ENCODE measurements at places on chromosomes 13 and 19. TPM values are rescaled to one million over a fixed set of nuclear protein-coding genes. Genes with fewer than 3 reads are reported as not detected.

Gene EFNA2
- total RNA-seq = not detected

Gene ERICH4
- total RNA-seq = not detected

DNA sequence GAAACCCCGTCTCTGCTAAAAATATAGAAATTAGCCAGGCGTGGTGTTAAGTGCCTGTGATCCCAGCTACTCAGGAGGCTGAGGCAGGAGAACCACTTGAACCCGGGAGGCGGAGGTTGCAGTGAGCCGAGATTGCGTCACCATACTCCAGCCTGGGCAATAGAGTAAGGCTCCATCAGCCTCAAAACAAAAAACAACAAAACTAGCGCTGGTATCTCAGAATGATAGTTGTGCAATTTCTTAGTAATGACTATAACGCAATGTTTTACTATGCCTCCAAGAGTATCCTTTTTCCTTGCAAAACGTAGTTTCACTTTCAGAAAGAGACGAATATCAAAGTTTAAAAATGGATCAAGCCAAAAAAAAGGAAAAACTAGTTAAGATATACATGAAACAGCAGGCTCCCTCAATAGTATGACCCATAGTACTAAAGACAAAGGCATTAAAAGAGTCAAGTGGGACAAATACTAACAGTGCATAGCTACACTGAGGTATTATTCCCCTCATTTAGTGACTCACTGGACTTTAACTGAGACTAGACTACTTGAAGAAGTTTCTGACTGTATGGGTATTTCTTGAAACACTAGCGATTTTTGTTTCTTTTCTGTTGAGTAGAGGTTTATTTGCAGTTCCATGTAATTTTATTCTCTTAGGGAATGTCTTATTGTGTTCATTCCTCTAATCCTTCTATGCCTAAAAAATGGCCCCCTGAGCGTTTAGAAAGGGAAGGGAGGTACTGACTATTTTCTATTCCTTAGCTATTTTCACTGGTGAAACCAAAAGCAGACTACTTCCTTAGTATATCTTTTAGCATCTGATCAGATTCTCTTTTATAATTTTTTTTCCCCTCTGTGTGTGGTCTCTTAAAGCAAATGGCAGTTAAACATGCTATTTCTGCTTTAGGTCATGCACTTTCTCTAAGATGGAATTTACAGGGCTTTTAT is 10.4 kb upstream of the ITM2B start:
- no peak for DNase-seq

- DNase-seq = no peak
Measured at GRCh38 chr13:86757236-86757978, 913.8 kb upstream of the SLITRK5 start.

GRCh38 chr19:12639901-12640613 is 26.5 kb downstream of the MAN2B1 start:
- peak; percentile 78 for DNase-seq

DNA sequence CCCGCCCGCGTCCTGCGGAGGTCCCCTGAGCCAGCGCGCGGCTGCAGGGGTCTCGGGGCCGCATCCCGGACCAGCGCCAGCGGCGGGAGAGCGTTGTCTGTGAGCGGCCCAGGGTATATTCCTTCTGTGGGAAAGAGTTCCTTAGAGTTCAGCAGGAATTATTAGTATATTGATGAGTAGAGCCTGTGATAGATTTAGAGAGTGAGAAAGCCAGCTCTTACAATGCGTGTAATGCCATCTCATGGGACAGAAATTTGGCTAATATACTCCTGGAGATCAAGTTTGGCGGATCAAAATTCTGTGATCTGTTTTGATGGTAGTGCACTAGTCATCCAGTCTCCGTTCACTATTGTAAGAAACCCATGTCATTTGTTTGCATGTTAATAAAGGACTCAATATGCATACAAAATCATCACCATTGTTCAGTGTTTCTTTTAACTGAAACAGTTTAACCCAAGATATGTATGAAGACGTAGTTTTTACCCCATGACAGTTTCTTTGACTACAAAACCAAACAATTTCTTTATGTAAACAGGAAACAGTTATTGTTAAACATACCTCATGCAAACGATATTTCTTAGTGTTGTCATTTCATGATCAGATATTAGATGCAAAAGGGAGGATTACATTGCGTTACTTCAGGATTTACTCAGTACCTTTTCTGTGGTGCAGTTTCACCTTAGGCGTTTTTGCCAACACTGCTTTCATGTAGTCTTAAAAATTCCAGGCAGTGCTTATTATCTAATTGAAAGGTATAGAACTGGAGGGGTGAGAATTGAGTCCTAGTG is 9.9 kb downstream of the TNFRSF19 start:
- no peak for DNase-seq

DNA sequence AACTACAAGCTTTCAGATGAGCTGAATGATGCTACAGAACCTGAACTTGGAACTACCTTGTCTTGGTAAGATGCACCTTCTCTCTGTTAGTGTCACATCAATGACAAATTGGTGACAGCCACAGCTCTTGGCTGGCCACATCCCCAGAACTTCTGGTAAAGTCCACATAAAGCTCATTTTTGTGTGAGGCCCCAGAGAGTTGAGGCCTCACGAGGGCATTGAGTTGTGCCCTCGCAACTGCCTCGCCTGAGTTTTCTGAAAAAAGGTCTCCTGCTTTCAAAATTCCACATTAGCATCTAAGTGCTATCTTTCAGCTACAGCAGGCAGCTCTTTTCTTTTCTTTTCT is 42.6 kb downstream of the MRPL57 start:
- DNase-seq = no peak

GRCh38 chr19:13404236-13404635 is 102.0 kb downstream of the CACNA1A start:
- no peak for DNase-seq

DNA sequence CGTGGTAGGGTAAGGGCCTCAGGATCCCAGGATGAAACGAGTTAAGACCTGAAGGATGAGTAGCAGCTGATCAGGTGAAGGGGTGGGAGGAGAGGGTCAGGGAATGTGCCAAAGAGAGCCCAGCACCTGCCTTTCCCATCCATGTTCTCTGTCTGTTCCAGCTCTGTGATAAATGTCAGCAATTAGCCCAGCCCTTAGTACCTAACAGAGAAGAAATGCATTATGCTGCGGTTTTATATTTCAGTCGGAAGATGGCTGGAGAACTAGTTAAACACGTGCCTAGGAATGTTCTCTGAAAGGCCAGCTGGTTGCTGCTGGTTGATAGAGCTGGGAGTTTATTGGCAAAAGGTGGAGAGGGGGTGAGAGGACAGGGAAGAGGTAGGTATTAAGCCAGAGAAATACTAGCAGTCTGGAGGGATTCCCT is 268.2 kb downstream of the SHISA2 start:
- DNase-seq = no peak

DNA sequence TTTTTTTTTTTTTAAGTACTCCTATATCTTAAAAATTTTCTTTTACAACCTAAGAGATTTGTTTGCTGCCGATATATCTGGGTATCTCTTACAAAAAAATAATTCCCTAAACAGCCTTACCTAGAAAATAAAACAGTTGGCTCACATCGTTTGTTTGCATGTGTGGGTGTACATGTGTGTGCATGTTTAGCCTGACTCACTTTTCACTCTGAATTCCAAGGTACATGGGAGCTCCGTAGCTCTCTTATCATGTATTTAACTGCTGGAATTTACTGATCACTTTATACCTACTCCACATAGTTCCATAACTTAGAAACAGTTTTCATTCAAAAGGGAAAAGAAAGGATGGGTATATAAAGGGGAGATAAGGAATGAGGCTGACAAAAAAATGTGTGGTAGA is 616.5 kb downstream of the GPC6 start:
- no peak for DNase-seq

DNA sequence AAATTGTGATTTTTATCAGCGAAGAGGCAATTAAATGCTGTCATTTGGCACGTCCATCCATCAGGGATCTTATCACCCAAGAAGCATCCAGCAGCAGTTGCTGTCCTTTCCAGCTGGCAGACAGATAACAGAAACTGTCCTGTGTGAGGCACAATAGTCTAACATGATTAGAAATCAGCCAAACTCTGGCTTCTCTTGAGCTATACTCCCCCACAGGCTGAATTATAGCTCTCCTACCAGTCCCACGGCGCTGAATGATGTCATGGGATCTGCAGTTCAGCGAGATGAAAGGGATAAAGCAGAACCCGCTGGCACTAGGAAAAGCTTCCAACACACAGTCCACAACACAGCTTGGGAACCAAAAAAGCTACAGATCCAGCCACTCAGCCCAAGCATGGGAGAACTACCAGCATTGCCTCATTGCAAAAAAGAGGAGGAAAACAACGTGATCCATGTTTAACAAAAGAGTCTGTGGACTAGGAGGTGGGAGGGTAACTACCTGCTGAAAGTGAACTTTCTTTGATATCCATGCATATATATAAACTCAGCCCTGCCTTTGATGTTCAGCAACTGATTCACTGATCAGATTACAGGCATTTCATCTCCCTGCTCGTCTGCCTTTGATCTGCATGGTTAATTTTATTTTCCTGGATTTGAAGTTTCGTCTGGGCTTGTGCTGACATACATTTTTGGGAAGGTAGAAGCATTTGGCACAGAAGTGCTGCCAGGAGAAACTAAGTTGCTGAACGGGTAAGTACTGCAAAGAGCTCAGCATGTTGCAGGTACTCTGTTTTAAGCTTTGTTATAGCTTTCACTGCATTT is at the start of gene TNFRSF19:
TNFRSF19 (plus strand) TSS at position 314 of the 822 bp plus-strand sequence. CDS start 19,772 bp downstream, outside the sequence.
- no peak for DNase-seq

DNA sequence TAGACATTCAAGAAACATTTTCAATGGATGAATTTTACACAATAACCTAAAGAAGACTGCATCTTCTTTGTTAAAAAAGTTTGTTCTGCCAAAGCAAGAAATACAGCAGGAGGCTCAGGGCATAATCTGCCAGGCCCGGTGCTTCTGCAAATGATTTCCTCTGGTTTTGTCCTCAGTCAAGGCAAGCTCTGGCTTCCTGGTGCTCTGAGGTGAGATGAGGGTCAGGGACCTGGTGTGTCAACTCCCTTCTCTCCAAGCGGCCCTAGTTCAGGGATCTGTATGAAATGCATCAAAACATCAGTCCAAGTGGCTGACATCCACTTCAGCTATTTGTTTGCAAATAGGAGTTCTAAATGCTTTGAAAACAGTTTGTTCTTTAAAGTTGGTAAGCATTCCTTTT is 31.6 kb downstream of the LACC1 start:
- no peak for DNase-seq

DNA sequence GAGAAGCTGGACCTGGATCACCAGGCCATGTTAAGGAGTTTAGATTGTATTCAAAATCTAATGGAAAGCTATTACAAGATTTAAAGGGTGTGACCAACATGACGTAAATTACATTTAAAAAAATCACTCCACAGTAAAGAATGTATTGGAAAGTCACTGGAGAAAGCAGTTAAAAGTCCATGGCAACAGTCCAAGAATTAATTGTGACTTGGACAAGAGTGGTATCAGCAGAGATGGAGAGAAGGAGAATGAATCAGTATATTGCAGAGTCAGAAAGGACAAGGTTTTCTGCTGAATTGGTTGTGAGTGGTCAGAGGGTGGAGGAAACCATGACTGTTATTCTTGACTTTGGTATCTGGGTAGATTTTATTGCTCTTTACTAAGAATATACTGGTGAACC is 535.1 kb upstream of the SLITRK1 start:
- no peak for DNase-seq
